Naive thymus-derived CD4-positive, alpha-beta T cell (primary cell): ENCODE measurements at places on chromosomes 4 and X.

DNA sequence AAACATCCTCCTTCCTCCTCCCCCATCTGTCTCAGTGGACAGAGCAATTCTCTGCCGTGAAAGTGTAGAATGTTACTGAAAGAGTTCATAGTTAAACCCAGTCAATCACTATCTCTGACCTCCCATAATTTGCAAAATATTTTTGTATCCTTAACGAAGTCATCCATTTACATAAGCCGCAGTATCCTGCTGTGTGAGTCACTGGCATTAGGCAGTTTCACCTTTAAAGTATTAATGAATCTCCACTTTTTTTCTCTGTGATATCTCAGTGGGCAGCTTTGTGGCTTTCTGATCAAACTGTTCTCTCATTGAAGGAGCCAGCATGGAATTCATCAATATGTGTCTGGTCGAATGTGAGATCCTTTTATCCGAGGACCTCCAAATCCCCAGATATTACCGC lies 678.6 kb upstream of the TENM3 start:
- DNase-seq = no peak

GRCh38 chr4:141802333-141802732 lies 165.9 kb downstream of the IL15 start:
- no peak for DNase-seq

GRCh38 chr4:17385403-17385802 lies 126.5 kb downstream of the QDPR start:
- DNase-seq = no peak

DNA sequence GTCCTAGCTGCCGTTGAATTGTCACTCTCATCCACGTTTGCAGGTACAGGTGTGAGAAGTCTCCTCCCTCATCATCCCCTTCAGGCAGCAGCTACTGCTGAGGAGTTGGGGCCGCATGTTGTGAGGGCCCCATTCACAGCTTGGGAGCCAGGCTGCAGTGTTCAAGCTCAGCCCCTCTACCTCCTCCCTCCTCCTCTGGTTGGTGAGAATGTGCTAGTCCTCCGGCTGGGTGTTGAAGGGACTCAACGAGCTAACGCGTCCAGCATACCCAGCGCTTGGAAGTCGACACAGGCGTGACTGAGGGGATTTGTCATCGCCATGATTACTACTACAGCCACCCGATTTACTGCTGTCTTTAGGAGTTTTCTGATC lies 82.0 kb upstream of the PSAPL1 start:
- DNase-seq = no peak

DNA sequence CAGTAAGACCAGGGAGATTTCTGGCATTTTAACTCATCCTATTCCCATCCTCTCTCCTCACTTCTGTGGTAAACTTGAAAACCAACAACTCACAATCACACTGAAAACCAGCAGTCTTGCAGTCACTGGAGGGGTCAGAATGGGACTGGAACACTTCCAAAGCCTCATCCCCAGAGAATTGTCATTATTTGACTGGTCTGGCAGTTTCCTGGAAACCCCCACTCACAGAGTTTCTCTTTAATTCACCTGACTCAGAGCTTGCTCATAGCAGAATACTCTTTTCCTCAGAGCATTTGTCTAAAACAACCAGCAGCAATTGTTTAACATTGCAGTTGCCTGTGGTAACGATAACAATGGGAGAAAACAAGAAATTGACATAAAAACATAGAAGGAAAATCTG lies 7.3 kb upstream of the RAB9B start:
- no peak for DNase-seq

DNA sequence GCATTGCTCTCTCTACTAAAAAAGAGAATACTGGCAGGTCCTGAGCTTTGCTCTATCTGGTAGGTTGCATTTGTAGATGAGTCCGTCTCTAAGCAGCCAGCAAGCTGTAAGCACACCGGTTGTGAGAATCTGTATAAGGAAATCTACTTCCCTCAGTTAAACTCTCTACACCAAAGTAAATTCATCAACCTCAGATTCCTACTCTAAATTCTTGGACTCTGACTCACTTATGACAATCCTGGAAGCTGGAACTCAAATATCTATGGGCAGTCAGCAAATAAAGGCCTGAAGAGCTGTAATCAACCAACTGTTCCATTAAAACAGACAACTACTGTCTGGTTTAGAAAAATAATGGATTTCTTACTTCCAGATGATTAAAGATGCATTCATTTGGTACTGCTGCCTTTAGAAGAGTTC lies 37.9 kb downstream of the FAT1 start:
- DNase-seq = no peak

DNA sequence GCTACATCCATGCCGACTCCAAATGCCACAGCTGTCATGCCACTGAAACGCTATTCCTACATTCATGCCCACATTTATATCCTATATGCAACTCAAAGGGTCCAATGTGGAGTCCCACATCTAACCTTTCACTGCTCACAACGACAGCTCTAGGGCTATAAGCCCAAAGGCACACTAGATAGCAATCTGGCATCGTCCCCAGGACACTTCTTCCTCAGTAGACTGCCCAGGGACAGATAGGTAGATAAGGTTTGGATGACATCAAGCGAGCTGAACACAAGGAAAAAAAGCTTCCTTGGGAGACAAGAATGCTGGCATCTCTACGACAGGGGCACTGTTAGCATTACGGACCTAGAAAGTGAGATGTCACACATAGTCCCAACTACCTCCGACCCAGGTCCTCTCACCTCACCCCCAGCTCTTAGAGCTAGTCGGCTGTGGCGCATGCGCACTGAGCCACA lies 685 bp downstream of the RAB9B start:
- DNase-seq = no peak

- no peak for DNase-seq
Measured at GRCh38 chrX:74395556-74395955, 25.7 kb upstream of the SLC16A2 start.

DNA sequence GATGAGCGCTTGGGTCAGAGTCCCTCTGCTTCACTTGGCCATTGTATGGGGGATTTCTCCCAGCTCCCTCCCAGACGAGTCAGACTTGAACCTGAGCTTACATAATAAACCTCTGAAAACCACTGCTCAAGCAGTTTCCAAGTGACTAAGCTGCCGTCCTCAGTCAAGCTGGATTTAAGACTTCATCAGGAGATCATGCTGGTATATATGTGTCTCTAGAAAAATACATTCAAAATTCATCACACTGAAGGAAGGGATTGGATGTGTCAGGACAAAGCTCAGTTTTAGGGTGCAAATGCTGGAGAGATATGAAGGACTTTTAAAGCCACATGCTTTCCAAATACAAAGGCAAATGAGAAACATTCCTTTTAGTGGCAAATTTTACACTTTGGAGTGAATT lies 114.3 kb downstream of the QDPR start:
- DNase-seq = no peak

GRCh38 chr4:176680668-176681180 lies 112.0 kb downstream of the VEGFC start:
- no peak for DNase-seq

GRCh38 chr4:5885733-5886132 lies 7.2 kb downstream of the CRMP1 start:
- no peak for DNase-seq

- no peak for DNase-seq
Measured at GRCh38 chrX:2765549-2765830, 13.7 kb downstream of the XG start.

- DNase-seq = no peak
Measured at GRCh38 chr4:20252656-20253282, 1.1 kb downstream of the SLIT2 start.

GRCh38 chr4:68271851-68272357 lies 26.4 kb upstream of the TMPRSS11B start:
- DNase-seq = peak; percentile 53

DNA sequence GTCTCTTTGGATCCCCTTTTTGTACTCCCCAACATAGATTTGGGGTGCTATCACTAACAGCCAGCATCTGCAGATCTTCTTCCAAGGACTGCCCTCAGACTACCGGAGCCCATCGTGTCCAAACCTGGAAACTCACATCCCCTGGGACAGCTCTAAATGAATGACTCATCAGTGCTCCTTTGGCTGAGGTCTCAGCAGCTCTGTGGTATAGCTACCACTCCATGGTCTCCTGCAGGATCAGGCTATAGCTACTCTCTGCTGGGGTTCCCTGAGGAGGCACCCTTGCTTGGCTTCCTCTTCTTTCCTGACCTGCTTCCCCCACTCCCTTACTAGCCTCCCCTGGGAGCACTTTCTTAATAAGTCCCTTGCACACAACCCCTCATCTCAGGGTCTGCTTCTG lies 97.5 kb upstream of the PRPS2 start:
- no peak for DNase-seq

DNA sequence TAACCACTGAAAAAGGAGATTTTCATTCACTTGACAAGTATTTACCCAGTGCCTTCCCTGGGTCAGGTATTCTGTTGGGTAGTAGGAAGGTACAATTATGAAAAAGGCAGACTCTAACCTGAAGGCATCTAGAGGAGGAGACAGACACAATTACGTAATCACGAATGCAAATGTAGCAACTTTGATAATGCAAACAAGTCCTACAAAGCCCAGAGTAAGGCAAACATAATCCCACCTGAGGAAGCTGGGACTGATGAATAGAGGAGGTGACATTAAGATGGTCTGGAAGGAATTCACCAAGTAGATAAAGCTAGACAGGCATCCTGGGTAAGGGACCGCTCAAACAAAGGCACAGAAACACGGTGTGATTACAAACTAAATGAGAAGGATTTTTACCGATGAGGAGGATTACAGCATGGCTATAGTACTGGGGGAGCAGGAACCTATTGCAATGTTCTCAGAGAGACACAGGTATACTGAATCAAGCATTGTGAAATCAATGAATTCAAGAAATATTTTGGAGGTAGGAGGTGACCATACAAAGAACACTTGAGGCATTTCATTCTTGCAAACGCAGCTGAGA lies 37.1 kb downstream of the TMEM150C start:
- no peak for DNase-seq

GRCh38 chr4:76689145-76689817 lies 208.7 kb downstream of the SOWAHB start:
- DNase-seq = no peak

- DNase-seq = no peak
Measured at GRCh38 chrX:104392350-104392749, 137.6 kb upstream of the ESX1 start.

GRCh38 chr4:123505095-123506010 lies 108.8 kb downstream of the SPRY1 start:
- DNase-seq = no peak

DNA sequence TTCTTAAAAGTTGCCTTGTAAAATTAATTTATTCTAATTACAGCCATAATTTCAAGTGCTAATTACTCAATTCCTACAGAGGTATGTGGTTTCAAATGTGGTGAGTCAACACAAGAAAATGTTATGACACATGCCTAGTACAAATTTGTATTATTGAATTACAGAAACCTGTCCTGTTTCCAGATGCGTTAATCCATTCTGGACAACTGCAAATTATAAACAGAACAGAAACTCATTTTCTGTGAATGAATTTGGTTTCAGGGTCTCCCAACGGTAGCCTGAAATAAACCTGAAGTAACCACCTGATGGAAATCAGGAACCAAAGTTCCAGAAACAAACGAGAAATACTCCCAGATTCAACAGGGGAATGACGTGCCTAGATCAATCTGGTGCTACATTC lies 328.6 kb upstream of the F9 start:
- DNase-seq = no peak

- no peak for DNase-seq
Measured at GRCh38 chr4:182698212-182698611, 219.0 kb downstream of the DCTD start.

- no peak for DNase-seq
Measured at GRCh38 chr4:621296-622070, 3.9 kb upstream of the PDE6B start.

DNA sequence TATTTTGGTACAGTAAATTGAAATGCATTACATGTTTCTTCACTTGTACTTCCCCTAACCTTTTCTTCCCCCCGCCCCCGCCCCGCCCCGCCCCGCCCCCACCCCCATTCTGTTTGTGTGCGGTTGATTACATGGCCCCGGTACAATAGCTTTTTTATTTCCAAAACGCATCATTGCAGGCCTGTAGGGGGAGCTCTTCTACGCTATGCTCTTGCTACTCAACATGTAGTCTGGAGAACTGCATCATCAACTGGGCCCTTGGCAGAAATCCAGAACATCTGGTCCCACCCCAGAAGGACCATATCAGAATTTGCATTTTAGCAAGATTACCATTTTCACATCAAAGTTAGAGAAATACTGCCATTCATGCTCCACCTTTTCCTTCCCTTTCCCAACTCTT lies 333.3 kb upstream of the DDX53 start:
- no peak for DNase-seq

- DNase-seq = no peak
Measured at GRCh38 chrX:34873500-34874225, 68.9 kb upstream of the FAM47B start.

GRCh38 chr4:183272384-183272783 lies 47.7 kb downstream of the CLDN22 start:
- no peak for DNase-seq

DNA sequence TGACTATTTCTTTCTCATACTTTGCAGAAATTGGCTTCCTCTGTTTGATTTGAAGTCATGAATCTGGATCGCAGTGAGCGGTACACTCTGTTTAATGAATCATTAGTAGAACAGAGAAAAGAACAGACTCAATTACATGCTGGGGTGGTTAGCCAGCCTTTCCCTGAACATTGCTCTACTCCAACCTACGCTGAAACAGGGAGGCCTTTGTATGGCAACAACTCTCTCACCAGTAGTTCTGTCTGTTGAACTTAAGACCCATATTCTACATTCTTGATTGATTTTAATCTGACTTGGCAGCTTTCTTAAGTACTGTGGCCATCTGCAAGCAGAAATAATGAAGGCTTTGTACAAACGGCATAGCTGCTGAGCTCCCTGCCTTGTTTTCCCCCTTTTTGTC lies 19.0 kb upstream of the AP1S2 start:
- no peak for DNase-seq

- DNase-seq = no peak
Measured at GRCh38 chr4:149781150-149781549, 34.5 kb downstream of the IQCM start.

DNA sequence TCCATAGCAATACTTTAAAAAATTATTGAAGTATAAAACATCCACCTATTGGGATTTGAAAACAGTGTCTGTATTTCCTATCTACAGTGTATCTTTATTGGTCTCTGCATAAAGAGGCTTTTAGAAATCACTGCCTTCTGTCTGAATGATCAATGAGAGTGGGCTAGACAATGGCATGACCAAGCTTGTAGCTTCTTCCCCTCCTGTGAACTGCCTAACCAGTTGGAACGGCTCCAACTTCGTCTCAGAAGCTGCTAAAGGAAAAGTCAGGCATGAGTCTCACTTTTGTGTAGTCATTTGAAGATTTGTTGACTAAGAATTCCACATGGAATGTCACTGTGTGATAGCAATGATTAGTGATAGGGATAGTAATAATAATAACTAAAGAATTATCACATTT lies 64.2 kb downstream of the INTS12 start:
- DNase-seq = no peak

- DNase-seq = no peak
Measured at GRCh38 chrX:35166023-35166422, 223.4 kb downstream of the FAM47B start.

GRCh38 chr4:37645736-37646135 lies 40.4 kb downstream of the RELL1 start:
- DNase-seq = no peak

- no peak for DNase-seq
Measured at GRCh38 chr4:152734699-152735050, 44.9 kb downstream of the TIGD4 start.
